ENCODE measurements at places on chromosomes 6 and 20.

GRCh38 chr6:25590986-25591385 is 61.0 kb upstream of the SCGN start:
- DNase-seq = no peak

DNA sequence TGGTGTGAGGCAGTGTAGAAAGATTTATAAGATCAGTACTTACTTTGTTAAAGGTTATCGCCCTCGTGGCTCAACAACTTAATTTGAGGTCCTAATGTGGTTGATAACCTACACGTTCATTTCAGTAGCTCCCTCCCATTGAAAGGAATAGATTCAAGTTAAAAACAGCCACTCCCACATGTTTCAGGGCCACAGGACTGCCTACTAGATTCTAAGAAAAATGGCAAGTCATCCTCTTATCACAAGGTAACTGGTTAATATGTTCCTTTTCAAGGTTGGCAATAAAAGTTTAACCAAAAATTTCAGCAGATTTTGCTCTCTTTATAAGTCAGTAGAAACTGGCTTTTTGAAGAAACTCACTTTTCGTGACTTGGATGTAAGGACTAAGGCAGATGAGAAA is 17.1 kb downstream of the GSTA2 start:
- DNase-seq = no peak

GRCh38 chr6:14734416-14735340 is 511.2 kb upstream of the JARID2 start:
- no peak for DNase-seq

- DNase-seq = no peak
Measured at GRCh38 chr6:153058291-153058690, 55.8 kb upstream of the MTRF1L start.

DNA sequence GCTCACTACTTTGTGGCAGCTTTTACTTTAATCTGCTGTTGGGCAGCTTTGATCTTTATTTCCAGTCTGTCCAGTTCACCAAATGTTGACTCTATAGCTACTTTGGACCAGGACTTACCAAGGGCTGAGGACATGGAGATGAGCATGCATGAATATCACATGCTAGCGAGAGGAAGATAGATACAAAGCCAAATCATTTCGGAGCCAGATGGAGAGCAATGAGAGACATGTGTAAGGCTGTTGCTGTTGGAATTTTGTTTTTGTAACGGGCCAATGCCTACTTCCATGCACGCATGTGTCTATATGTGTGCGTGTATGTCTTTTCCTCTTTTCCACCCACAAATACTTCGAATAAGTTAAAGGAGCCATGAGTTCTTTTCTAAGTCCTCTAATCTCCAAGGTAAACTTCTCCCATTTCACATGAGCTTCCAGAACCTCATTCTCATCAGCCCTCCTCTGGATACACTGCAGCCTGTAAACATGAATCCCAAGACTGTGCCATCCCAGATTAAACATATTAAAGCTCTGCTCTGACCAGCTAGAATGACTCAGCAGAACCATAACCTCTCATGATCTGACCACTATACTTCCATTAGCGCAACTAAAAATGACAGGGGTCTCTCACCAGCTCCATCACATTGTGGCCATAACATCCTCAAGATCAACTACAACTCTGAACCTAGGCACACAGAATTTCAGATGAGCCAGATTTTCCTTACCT is 160.7 kb downstream of the LRFN2 start:
- DNase-seq = no peak

GRCh38 chr6:115067690-115068447 is 725.0 kb upstream of the HS3ST5 start:
- DNase-seq = no peak

DNA sequence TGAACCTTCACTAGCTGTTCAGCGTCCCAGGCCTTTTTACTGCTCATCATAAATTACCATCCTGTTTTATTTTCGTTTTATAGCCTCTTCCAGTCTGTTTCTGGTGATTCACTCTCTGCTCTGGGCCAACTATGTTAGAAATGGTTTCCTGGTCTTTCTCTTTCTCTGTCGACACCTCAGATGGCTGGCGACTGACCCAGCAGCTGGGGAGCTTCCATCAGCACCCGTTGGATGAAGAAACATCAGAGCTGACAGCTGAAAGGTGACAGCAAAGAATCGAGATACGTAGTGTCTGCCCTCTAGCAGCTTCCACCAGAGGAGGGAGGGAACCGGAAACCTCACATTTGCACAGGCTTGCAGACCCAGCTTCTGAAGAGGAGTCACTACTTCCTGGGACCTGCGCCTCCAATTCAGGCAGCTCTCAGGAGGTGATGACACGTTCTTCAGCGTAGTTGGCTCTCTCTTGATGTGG is 82.9 kb upstream of the MLN start:
- no peak for DNase-seq

Data from stimulated activated CD4-positive, alpha-beta T cell treated with anti-CD3 and anti-CD28 coated beads, Interleukin-4, amount 100 ng/mL, for 48 hours (primary cell).